Activated CD8-positive, alpha-beta memory T cell treated with anti-CD3 and anti-CD28 coated beads for 4 hours (primary cell): ENCODE measurements at places on chromosomes 12 and 14.

DNA sequence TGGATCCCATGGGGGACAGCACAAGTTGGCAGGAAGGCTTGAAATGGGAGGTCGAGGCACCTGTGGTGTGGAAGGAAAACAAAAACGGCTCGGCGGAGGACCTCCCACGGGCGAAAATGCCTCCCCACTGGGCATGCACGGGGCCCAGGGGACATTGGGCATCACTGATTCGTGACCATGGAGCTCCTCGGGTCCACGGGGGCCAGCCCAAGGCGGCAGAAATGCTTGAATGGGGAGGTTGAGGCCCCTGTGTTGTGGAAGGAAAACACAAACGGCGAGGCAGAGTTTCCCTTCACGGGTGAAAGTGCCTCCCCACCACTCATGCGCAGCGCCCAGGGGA lies 376.0 kb downstream of the ALG10 start:
- no peak for DNase-seq

DNA sequence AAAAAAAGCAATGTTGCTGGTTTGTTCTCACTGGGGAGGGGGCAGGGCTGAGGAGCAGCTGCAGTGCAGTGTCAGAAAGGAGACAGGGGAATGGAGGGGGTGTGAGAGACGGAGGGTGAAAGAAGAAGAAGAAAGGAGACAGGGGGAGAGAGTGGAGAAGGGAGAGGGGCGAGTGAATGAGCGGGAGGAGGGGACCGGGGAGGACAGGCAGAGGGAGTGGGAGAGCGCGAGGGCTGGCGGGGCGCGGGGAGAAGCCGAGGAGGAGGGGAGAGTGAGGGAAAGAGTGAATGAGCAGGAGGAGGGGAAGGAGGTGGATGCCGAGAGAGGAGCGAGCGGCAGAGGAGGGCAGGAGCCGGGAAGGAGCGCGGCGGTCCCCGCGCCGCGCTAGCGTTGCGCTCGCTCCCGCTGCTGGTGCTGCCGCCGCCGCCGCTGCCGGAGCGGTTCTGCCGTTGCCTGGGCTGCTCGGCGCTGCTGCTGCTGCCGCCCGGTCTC lies at the start of gene NOVA1:
NOVA1 (minus strand) TSS at position 445 of the 492 bp plus-strand sequence. CDS start 597 bp downstream, outside the sequence.
- DNase-seq = no peak

DNA sequence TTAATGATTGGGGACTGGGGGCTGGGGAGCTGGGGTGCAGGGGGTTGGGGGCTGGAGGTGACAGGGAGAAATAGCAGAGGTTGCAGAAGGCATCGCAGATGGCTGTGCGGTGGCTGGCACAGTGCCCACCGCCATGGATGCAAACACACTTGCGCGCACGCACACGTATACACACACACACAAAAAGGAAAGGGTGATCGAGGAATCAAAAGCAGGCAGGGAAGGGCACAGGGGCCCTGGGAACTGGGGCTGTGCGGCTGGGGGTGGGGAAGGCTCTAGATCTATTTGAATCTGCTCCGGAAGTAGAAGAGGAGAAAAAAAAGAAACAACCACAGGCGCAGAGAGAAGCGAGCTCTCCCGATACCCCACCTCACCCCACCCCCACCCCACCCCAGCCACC lies 39.4 kb downstream of the ZFHX2 start:
- DNase-seq = no peak

GRCh38 chr12:52248541-52249461 lies 15.8 kb downstream of the KRT7 start:
- DNase-seq = no peak

DNA sequence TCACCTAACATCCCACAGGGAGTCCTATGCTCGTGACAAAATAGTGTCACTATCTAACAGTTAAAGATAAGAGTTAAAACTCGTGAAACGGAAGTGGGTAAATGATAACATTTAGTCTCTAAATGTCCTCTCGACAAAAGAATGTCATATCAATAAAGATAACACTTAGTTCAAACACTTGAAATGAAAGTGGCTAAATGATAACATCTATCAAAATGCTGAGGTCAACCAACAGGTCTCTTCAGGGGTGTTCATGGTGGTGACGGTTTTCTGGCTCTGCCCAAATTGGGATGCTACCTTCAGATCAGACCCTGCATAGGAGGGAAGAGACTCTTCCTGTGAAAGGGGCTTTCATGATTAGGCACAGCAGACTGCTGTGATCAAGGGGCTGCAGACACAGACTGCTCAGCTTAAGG lies 22.1 kb downstream of the IL26 start:
- no peak for DNase-seq

- no peak for DNase-seq
These were observed 311.8 kb downstream of the BTG1 start for GRCh38 chr12:91833780-91834359.

- DNase-seq = no peak
These were observed 14.3 kb downstream of the ASB8 start for GRCh38 chr12:48142818-48143674.

DNA sequence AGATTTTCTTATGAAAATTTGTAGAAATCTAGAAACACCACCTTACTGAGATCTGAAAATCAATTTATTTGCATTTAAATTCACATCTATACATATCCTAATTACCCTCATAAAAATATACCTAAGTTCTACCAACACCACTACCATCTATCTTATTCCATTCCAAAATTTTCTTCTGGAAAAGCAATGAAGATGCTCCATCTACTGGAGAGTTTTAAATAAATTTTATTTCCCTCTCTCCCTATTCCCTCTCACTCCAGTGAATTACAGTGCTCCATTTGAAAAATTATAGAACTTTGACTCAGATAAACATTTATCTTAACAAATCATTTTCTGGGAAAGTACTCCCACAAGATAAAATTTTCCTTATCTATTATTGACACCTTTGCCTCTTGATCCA lies 2.3 kb upstream of the C14orf39 start:
- DNase-seq = no peak

DNA sequence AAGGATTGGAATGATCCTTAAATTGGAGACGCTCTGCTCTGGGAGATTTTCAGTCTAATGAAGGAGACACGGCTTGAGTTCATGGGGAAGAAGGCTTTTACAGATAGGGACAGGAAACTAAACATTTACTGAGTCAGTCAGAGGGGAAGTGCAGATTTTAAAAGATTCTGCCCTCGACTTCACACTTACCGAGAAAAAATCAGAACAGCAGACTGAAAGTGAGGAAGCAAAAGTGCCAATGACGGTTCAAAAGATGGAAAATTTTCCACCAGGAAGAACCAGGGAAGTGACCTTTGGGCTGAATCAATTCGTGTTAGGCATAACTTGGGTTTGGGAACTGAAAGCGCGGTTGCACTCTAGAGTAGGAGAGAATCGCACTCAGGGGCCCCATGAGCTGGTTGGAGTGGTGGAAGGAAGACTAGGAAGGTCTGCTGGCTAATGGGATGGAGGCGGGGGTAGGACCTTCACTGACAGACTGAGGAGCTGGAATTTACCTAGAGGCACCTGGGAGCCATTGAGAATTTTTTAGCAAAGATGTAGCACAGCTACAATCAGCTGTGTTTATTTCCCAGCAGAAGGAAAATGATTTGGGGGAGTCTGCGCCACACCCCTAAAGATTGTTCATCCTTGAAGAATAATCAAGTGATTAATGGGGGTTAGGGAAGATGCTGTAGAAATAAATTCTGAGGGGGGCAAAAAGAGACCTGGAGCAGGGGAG lies 1.2 kb downstream of the KCNK13 start:
- no peak for DNase-seq

GRCh38 chr14:103560691-103561090 lies 1.8 kb downstream of the BAG5 start:
- no peak for DNase-seq

DNA sequence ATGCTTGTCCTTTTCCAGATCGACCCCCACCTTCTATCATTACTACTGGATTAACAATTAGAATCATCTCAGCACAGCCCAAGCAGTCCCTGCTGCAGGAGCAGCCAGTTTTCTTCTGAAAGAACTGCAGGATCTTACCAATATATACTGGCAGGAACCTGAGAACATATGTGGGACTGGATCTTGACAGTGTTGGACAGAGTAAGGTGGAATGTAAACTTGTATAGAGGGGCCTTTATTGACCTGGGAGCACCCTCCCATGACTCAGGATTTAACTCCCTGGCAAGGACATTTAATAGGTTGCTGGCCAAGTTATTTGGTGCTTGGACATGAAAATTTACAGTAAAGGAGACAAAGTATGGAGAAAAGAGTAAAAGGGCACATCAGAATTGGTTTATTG lies 66.2 kb upstream of the TMX1 start:
- DNase-seq = no peak

- no peak for DNase-seq
These were observed 114.8 kb downstream of the PTPN11 start for GRCh38 chr12:112533528-112533927.

GRCh38 chr12:72792889-72793288 lies 520.7 kb downstream of the TRHDE start:
- no peak for DNase-seq

DNA sequence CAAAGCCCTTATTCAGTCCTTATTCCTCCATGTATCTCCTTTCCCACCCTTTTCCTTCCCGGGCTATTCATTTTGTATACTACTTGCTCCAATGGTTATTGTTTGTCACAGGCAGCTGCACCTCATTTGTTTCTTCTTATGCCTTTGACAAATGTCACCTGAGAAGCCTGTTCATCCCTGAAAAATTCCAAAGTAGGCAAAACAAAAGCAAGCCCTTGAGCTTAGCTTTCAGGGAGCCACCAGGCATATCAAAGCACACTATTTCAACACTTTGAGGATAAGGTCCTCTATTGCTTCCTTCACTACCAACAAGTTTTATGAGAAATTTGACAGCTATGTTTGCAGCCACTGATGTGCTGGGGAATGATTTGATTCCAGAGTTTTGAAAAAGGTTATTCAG lies 738.7 kb upstream of the LMO3 start:
- no peak for DNase-seq

- DNase-seq = no peak
These were observed 125.2 kb upstream of the SLC38A2 start for GRCh38 chr12:46497739-46498138.

DNA sequence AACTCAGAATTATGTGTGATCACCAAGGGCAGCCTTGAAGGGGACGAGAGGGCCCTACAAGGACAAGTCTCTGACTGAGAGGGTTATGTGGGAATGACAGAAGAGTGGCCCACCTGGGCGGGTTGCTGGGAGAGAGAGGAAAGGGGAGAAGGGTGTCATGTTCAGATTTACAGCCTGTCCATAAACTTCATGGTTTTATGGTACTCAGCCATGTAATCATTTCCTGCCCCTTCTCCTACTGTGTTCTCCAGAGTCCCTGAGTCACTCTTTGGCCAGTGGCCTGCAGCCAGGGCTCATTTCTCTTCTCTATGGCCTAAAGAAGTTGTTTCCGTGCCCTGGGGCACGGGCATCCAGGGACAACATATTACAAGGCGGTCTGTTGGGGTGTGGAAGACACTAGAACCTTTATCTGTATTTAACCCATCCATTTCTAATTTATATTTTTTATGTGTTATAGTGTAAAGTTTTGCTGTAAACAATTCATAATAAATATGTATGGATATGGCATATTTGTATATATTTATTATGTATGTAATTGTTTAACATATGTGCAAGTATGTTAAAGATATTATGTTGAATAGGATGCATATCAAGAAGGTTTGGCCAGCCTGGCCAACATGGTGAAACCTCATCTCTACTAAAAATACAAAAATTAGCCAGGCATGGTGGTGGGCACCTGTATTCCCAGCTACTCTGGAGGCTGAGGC lies 26.9 kb downstream of the DDX47 start:
- no peak for DNase-seq

DNA sequence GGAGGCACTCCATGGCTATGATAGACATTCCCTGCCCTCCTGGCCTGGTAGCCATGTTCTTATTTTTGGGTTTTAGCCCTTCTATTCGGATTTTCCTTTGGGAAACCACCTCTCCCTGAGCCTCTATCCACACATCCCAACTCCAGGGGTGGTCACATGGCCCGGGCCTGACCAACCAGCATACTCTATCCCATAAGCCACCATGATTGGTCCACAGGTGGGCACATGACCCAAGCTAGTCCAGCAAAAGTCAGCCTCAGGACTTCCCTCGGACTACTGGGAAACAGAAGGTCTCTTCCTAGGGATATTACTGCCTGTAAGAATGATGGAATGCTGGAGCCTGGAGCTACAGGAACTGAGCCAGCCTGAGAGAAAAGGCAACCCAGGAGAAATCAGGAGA lies 12.5 kb downstream of the PRIMA1 start:
- DNase-seq = no peak

DNA sequence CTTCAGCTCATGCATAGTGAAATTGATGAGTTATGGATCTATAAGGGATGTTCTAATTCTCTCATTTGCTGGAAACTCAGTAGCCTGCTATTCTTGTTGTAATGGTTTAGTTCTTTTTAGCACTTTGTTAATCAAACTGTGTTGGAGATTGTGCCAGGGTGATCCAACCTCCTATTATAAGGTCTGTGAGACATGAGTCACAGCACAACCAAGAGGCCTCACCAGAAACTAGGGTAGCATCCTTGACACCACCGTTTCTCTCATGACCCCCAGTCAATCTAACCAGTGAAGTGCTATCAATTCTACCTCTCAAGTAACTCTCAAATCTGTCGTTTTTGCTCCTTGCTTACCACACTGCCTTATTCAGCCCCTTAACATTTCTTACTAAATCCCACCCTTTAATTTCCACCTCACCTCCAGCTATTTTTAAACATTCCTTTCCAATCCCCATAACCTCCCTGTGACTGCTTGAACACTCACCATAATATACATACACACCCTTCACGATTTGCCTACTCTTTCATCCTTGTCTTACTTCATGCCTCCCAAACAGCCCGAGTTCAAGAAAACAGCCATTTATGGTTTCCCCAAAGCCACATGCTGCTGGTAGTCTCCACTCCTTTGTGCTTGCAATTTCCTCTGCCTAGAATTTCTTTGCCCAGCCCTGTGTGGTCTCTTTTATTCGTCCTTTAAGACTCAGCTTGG lies 53.9 kb upstream of the NUDT4 start:
- no peak for DNase-seq

GRCh38 chr12:132236930-132237771 lies 92.2 kb downstream of the GALNT9 start:
- no peak for DNase-seq

DNA sequence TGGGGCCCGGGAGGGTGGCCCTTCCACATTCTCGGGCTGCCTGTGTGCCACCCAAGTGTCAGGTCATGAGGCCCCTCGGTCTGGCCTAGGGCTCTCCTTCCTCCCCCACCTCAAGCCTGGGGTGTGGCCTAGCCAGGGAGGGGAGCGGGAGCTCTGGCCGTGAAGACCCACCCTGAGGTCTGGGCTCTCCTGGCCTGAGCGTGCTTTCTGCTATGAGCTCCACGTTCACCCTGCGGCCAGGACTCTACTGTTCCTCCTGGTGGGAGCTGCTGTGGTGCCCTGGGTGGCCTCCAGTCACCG lies 12.0 kb downstream of the PACS2 start:
- DNase-seq = no peak

GRCh38 chr12:99059824-99060511 lies 414.9 kb downstream of the APAF1 start:
- DNase-seq = no peak

DNA sequence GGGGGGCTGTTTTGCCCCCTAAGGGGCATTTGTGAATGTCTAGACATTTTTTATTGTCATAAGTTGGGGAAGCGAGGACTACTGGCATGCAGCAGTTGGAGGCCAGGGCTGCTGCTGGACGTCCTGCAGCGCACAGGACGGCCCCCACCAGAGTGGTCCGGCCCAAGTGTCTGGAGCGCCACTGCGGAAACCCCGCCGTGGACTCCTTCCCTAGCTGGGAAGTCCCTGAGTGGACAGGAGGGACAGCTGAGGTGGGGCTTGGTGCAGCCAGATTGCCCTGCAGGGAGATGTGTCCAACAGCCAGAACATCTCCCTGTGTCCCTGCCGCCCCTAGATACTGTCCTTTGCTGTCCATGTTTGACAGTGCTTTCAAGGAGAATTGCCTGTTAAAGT lies 5.5 kb downstream of the CKB start:
- no peak for DNase-seq

GRCh38 chr14:54225457-54226060 lies 171.2 kb upstream of the CDKN3 start:
- DNase-seq = no peak
